ENCODE measurements at places on chromosomes 16 and 17. TPM values are rescaled to one million over a fixed set of nuclear protein-coding genes. Genes with fewer than 3 reads are reported as not detected.

DNA sequence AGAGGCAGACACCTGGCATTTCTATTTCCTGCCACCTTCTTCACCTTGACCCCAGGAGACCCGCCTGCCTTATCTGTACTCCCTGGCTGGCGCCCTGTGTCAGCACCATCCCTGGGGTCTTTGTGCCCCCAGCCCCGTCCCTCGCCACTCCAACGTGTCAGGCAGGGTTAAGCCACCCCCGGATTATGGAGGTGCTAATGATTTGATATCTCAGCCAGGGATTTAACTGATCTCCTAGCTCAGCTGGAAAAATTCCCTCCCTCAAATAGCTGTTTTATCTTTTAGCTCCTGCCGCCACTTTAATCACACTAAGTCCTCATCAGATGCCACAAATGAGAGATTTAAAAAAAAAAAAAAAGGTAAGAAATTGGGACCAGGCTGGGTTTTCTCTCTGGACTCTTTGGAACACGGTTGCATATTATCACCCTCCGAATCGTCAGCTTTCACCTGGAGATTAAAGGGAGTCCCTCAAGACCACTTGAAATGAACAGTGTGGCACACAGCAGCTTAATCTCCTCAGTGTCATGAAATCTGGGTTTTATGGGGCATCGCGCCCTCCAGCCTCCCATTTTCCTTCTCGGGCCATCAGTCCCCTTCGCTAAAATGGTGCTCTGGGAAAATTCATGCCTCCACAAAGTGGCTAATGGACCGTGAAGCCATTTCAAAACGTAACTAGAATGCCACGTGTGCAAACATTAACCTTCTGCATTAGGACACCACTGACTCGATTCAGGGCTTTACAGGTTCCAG lies 26.2 kb upstream of the WFDC1 start:
- DNase-seq = no peak

DNA sequence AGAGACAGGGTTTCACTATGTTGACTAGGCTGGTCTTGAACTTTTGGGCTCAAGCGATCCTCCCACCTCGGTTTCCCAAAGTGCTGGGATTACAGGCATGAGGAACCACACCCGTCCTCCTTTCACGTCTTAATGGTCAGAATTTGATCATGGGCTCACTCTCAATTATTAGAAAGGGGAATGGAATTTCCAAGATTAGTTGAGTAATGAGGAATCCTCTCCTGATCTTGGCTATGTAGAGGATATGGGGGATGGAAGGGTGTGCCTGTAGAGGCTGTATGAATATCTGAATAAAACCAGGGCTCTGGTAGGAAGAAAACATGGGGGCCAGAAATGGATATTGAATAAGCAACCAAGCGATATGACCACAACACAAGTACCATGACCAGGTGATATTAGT lies 25.9 kb upstream of the SMURF2 start:
- DNase-seq = peak; percentile 80

DNA sequence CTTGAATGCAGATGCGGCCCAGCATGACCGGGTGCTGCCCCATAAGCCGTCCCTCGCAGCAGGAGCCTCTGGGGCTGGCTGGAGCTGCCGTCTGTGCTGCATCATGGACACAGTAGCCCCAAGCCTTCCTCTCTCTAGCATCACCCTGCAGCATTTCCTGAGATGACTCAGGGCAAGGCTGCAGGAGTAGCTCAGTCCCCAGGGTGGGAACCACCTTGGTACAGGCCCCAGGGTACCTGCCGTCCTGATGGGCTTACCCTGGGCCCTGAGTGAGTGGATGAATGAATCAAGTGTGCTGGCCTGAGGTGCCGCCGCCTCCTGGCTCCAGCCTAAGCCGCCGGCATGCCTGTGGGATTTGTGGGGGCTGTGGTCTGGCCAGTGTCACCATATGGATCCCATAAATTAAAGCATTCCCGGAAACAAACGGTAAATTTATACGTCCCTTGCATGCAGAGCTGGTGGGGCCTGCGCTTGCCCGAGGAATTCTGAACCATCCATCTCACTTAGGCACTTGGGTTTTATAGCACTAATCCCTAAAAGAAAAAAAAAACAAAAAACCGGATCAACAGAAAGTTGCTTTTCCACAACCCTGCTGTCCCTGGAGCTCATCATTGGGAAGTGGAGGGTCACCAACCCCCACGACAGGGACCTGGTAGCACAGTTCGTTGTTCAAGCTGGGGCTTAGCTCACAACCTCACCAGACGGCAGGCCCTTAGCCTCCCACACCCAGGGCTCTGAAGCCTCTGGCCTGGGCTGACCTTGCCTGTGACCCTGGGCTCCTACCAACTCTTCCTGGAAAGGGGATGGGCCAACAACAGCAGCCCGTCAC lies 242.6 kb upstream of the CIBAR2 start:
- peak; percentile 87 for DNase-seq

- no peak for DNase-seq
Observed at GRCh38 chr16:56998352-56998751, 9.0 kb downstream of the NLRC5 start.

DNA sequence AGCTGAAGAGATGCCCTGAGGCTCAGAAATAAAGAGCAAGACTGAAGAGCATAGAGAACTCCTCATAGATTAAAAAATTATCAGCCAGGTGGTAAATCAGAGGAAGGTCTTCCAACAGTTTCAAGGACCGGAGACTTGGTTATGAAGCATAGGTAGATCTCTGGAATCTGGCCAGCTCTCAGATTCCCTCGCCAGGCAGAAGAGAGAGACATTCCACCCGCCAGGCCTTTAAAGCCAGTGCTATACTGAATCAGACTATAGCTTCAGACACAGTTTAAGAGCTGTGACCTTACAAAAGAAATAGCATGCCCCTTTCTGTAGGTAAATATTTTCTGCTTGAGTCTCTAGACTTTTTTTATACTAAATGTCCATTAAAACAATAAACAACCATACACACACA lies 70.3 kb downstream of the NFATC3 start:
- no peak for DNase-seq

DNA sequence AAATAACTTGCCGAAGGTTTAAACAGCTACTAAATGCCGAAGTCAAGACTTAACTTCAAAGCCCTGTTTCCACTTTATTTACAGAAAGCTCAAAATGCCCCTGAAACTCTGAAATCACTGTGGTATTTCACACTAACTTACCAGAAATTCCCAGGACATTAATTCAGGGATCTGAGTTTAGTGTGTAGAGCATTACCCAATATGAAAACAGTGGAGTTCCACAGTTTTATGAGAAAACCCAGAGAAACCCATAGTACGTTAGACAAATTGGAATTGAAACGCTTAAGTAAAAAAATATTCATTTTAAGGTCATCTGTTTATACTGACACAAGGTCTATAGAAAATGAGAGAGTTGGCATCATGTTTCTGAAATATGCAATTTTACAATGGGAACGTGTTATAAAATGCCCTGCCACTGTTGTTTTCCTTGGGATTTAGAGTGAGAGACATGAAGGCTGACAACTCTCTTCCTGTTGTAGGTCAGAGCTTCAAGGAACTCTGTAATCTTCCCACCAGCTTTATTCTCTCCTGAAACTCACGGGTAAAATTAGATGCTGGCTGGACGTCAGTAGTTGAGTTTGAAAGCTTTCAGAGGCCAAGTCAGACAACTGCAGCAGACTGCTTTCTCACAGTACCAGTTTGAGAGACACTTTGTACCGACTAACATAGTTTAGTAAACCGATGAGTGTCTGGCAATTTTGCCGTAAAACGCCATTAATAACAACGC lies 139.4 kb upstream of the TBX2 start:
- peak; percentile 80 for DNase-seq

NEUROD2 gene
- not detected for polyA plus RNA-seq

DNA sequence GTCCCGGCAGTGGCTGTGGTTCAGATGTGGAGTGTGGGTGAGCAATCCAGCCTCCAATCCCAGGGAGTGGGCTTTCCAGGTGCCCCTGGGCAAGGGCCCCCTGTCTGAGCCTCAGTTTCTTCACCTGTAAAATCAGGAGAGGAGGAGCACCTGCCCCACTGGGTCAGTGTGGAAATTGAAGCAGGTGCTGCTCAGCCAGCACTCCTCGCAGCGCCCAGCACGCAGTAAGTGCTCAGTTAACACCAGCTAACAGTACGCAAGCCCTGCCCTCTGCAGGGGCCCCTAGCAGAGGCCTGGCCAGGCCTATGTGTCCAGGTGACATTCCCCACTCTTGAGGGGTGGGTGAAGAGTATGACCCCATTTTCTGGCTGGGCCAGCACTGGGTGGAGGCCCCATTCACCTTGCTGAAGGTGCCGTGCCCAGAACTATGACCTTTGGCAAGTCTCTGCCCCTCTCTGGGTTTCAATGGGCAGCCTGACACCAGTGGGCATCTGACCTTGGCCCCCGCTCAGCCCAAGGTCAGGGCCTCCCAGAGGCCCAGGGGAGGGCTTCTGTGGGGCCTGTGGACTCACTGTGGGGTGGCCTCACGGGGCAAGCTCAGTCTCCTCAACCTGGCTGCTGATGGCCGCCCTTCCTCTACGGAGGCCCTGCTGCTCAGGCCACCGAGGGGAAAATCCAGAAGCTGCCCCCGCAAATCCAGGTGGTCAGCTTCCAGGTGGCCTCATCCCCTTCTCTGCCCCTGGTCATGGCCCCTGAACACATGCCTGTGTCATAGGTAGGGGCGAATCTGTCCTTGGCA lies 2.5 kb downstream of the MTSS2 start:
- no peak for DNase-seq

ALOX15B gene
- polyA plus RNA-seq = not detected

GRCh38 chr17:48600244-48601098 lies 4.3 kb downstream of the HOXB6 start:
- DNase-seq = peak; percentile 24

DNA sequence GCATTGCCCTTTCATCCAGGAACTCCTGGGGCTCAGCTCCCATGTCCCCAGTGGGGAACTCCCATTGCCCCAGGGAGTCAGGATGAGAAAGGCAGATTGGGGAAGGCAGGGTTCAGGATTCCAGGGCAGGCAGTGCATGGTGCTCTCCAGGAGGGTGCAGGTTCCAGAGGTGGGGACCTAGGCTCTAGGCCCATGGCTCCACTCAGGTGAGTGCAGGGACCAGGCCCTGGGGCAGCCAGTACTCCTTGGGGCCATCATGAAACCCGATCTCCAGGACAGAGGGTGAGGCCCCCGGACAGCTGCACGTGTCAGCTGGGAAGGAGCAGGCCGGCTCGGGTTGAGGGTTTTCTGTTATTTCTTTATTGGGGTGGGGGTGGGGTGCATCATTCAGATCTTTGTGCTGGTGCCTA lies 1.3 kb upstream of the MTSS2 start:
- DNase-seq = no peak

DNA sequence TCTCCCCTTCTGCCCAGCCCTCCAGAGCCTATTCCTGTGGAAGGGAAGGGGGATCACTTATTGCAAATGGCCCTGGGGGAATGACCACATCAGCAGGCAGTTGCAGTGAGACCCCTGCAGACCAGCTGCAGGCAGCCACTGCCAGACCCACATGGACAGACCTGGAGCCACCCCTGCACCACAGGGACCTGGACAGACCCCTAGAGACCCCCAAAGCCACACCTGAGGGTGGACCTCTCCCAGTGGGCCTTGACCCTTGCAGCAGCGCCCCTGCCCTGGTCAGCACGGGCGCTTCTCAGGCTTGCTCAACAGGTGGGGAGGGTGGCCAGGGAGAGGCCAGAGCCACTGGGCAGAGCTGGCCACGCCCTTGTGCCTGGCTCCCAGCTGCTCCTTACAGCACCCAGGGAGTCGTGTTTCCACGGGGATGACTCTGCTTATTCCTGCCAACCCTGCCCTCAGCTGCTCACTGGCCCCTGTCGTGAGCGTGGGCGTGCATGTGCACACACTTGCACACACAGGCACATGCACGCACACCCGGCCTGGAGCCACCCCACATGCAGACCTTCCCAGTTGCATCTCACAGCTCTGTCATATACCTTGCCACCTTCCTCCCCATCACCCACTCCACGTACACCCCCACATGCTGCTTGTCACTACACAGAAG lies 1.3 kb upstream of the SCN4A start:
- DNase-seq = peak; percentile 21

POLR2A gene
- 54.0 TPM for polyA plus RNA-seq

DNA sequence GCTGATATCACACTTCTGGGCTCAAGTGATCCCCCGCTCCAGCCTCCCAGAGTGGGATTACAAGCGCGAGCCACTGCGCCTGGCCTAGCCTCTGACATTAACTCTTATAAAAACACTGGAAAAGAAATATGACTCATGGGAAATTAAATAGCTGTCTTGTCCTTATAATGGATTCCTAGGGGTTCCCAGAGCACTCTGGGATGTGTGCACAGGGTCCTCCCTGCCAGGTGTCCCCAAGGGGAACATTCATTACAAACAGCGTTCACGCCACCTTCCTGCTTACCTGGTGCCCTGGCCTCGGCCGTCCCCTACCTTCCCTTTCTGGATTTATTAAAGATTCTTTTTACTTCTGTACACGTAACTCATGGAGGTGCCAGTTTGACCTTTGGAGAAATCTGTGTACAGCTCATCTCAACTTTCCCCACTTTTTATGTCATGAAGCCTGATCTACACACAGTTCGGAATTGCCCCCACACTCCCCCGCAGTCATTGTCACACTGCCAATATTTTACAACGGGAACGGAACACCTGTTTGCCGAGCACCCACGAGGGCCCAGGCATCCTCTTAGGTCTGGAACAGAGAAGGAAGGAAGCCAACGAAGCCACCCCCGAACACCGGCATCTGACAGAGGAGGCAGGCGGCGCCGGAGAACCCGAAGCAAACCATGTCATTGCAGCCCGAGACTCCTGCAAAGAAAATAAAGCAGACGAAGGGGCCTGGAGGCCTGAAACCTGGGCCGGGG lies 39.7 kb upstream of the MEAK7 start:
- peak; percentile 28 for DNase-seq

DNA sequence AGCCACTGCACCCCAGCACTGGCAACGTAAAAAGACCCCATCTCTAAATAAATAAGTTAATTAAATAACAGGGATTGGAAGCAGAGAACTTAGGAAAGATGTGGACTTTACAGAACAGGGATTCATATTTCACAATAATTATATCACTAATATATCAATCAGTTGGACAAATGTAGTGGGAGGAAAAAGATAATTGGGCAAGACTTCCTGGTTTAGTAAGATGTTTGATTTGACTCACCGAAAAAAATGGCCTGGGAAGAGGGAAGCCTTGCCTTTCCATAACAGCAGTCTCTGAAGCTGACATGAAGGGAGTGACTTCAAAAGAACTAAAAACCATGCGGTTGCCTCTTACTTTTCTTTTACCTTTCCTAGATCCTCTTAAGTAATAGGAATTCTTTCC lies 15.2 kb upstream of the C17orf78 start:
- DNase-seq = peak; percentile 25

TMEM92 gene
- 0.86 TPM for polyA plus RNA-seq

GRCh38 chr16:11334831-11335404 lies 10.3 kb upstream of the RMI2 start:
- no peak for DNase-seq

All from IMR-90 (cell line).